ENCODE measurements at places on chromosomes 12 and 14.
A peak's percentile ranks its signal among the peaks of the same experiment; 100 is the strongest.

GRCh38 chr12:70556179-70556869 is 80.9 kb downstream of the PTPRB start:
- DNase-seq: no peak

DNA sequence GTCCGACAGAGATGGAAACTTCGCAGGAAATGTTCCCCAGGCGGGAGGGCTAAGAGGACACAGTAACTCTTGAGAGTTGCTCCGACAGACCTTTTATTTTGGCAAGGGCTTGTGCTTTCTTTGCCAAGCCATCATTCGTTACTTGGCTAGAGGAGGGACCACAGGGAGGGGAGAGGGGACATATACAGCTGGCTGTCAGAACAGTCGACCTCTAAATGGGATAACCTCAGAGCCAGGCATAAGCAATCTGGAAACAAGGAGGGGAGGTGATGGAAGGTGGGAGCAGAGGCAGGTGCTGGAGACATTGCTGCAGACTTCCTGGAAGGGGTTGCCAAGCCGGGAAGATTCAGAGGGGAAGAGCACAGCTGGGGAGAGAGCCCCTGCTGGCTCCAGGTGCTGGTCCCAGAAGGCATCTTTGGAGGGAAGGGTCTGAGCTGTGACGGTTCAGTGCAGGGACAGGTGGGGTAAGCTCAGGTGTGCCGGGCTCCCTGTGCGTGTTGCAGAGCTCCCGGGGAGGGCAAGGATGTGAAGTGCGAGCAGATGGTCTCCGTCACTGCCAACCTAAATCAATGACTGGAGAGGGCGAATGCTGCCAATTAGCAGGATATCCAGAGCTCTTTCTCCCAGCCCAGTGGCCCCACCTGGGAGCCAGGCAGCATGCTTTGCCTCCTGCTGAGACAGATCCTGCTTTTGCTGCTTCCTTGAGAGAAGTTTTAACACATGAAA is 50.1 kb downstream of the CHST11 start:
- no peak for DNase-seq

DNA sequence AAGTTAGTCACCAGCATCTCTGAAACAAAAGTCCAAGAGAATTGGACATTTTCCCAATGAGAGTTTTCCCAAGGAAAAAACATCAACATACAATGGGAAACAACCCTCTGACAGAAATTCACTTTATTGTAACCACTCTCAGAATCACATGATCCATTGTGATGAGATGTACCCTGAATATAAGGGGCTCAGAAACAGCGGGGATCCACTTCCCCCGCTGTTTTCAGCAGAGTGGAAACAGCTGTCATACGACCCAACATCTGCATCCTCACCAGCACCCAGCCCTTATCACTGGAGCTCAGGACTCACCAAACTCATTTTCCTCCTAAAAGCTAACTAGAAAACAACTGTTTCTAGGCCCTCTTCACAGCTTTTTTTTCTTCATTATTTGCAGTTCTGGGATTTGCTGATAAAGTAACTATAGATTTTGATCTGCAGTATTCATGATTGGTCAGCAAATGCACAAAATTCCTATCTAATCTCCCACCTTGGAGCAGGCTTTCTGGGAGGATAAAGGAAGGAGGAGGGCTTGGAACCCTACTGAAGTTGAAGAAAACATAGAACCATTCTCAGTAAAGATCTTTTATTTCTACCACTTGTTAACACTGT is 31.3 kb downstream of the CORO1C start:
- DNase-seq: no peak

DNA sequence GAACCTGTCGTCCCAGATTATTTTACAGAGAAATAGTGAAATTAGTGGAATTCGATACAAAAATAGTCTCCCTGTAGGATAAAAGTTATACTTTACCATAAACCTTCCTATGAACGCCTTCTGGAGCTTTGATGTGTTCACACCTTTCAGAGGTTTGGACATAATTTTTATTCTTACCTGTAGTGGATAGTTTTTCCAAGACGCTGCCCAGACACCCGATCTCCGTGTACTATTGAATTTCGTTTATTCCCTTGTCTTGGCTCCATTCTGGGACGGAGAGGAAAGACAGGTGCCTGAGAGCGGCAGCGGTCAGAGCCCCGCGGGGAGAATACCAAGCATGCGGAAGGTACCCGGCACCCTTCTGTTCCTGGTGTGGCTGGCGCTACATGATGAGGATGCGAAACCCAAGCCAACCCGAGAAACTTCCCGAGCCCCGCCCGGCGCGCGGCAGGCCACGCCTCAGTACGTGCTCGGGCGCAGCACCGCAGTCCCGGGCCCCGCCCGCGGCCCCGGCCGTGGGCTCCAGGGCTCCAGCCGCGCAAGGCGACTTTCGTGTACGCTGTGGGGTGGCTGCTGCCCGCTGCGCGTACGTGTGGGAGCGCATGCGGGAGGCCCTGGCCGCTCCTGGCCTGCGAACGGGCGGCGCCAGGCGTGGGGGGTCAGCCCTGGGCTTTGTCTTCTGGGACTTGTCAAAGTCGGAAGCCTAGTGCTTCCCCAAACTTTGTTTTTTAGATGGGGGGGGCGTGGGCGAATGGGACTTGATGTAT is 11.3 kb upstream of the SNAPC1 start:
- DNase-seq: peak; percentile 70

DNA sequence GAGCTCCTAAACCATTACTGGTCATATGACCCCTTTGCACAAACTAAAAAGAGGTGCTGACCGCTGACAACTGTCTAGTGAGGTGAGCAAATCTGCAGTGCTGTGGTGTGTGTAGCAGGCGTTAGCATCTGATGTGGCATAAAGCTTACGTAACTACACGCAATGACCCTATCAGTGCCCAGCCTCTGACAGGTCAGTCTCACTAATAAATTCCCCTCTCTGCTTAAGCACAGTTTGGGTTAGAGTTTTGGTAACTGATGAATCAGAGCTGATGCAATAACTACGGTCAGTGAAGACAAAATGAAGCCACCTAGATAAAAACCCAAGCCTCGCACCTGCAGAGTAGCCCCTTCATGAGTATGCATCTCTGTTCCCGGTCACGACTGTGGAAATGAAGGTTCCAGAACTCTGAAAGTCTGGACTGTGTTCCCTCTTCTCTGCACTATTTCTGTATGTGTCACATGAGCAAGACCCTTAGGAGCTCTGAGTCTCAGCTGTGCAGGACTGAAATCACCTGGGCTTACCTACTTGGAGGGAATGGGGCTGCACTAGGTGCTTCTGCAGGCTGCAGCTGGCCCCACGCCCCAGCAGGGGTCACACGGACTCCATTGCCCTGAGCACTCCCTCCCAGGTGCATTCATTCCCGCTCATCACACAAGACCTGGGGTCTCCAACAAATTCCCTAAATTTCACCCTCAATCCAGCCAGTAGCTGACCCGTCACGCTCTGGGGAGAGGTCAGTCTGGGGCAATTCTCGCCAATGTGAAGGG is 54.4 kb downstream of the RIMBP2 start:
- DNase-seq: no peak

DNA sequence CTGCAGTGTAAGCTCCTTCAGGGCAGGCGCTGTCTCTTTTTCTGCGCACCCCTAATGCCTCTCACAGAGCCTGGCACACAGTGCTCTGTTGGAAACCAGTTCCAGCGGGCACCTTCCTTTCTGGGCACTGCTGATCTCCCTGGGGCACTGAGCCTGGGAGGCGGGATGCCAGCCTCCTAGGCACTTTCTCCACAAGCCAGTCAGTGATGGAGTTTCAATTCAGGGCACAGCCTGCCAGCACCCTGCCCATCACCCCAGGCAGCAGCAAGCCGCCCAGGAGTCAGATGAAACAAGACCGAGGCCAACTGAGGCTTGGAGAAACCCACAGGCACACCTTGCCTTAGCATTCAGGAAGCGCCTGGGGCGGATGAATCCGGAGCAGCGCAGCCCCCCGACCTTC is 5.7 kb upstream of the CTDSP2 start:
- DNase-seq: no peak

DNA sequence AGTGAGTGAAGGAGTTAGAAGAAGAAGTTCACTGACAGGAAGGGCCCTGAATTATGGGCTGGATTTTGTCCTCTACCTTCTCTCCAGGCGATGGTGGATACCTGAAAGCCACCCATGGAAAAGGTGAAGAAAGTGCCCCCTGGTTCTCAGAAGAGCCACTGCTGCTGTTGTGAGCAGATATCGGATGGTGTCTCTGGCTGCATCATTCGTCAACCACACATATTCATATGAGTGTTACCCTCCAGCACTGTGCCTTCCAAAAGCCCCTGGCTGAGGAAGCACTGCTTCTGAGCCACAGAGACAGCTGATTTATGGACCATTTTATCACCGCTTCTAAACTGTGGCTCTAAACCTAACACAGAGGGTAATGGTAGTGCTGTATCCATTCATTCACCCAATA is 2.0 kb upstream of the ACTN1 start:
- DNase-seq: no peak

DNA sequence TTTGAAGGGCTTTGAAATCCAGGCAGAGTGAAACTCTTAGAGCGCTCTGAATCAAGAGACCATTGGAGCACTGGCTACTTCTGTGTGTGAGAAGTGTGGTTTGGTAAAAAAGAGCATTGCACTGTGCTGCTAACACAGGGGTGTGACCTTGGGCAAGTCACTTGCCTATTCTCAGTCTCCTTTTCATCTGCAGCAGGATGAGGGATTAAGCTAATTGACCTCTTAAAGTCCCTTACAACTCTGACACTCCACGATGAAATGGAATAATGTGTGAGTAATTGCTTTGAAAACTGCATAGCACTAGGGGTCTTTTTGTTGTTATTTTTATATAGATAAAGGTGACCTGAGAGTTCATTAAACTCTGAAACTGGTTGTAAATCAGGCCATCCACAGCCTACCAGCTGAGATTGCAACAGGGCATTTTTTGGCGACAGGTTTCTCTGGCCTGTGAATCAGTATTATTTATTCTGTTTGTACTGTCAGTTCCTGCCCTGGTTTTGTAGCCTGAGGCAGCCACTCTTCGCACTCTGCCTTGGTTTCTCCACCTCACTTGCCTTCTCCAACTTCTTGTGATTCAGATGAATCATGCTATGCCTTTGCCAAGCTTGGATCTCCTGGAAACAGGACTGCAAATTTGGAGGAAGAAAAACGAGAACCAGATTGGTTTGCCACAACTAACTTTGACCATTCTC is 159.9 kb upstream of the PARP11 start:
- DNase-seq: no peak

DNA sequence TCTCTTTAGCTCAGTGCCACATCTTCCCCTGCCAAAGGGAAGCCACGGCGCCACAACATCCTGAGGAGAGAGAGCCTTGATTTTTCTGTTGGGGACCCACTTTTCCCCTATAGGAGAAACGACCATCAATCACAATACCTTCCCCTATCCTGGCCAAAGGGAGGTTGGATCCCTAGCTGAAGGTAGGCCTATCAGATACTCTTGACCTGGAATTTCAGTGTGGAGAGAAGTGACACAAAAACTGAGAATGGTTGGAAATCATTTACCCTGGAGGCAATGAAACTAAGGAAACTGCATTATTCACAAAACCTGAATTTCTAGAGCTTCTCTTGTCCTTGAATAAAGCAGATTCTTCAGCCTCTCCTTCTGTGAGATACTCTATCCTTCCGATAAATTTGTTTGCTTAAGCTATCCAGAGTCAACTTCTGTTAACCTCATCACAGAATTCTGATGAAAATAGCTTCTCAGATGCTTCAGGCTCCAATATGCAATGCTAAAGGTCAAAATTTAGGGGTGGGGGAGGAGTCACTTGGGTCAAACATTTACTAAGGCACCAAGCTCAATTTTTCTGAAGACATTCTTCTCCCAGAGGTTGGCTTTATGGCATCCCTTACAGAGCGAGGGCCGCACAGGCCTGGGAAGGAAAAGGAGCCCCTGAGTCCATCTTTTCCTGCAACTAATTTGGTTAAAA is 27.0 kb upstream of the DUSP6 start:
- no peak for DNase-seq

- DNase-seq: no peak
Observed at GRCh38 chr14:85057221-85057620, 472.7 kb upstream of the FLRT2 start.

GRCh38 chr12:46380881-46381280 is 8.3 kb upstream of the SLC38A2 start:
- DNase-seq: no peak
